ENCODE measurements at places on chromosomes 5 and 9.

DNA sequence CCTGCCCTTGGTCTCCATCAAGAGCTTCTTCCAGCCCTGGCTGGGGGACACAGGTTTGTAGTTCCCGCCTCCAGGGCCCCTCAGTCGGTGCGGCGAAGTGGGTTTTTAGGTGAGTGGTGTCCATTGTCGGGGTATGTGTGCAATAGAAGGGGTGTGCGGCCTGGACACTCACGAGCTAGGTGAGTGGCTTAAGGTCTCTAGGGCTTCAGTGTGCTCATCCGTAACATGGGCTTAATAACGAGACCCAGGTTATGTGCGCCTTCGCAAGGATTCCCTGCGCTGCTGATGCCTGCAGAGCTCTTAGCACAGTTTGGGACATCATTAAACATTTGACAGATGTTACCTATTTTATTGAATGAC, 656 bp downstream of the CEP78 start:
- no peak for DNase-seq

- no peak for DNase-seq
Measured at GRCh38 chr9:98314381-98315066, 59.1 kb upstream of the TBC1D2 start.

- DNase-seq, result no peak
Measured at GRCh38 chr9:27365707-27366376, 68.9 kb upstream of the EQTN start.

- no peak for DNase-seq
Measured at GRCh38 chr9:6576987-6577386, 68.5 kb downstream of the GLDC start.

GRCh38 chr9:108978205-108978604, 35.1 kb downstream of the CTNNAL1 start:
- DNase-seq, result no peak

- DNase-seq, result no peak
Measured at GRCh38 chr5:134138416-134139376, 24.2 kb downstream of the TCF7 start.

GRCh38 chr5:24141046-24141445, 503.7 kb downstream of the CDH10 start:
- no peak for DNase-seq

DNA sequence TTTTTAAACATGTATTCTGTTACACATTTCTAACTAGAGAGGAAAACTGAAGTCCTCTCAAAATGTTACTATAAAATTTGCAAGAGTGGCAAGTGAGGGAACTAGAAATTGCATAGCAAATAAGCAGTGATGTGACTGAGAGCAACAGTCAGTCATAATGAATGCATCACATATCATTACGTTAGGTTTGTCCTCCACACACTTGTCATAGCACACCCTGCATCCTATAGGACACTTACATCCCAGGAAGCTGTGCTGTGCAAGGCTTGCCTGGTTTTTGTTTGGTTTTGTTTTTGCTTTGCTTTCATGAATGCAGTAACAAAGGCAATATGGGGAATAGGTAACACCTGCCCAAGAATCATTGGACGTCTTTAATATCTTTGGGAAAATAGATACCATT, 10.8 kb downstream of the NFIB start:
- no peak for DNase-seq

GRCh38 chr5:115977988-115978387, 15.7 kb downstream of the LVRN start:
- DNase-seq, result no peak

DNA sequence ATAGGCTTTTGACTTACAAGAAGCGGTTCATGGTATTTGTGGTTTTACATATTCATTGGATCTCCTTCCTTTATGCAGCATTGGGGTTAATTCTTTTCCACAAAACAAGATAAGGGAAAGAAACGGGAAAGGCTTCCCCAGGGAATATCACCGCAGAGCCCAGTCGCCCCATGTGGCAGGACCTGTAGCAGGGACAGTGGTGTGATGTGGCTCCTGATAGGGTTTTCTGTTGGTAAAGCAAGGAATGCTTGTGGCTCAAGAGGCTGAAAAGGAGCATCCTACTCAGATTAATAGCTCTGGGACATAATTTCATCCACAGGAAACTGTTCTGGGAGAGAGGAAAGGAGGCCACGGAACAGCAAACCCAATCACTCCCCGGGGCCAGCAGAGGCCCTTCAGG, 699.9 kb downstream of the MTRR start:
- DNase-seq, result no peak
